ENCODE measurements at places on chromosomes 1 and 21. TPM values are rescaled to one million over a fixed set of nuclear protein-coding genes. Genes with fewer than 3 reads are reported as not detected.
A peak's percentile ranks its signal among the peaks of the same experiment; 100 is the strongest.

- no peak for DNase-seq
These were observed at the start of gene DRAXIN for GRCh38 chr1:11691302-11691914. Gene DRAXIN, plus strand, starts transcription at chr1:11691710. Its CDS starts 14,549 bp downstream, at chr1:11706259.

- DNase-seq = peak; percentile 25
These were observed 36.9 kb upstream of the ST6GALNAC5 start for GRCh38 chr1:76830373-76830772.

DNA sequence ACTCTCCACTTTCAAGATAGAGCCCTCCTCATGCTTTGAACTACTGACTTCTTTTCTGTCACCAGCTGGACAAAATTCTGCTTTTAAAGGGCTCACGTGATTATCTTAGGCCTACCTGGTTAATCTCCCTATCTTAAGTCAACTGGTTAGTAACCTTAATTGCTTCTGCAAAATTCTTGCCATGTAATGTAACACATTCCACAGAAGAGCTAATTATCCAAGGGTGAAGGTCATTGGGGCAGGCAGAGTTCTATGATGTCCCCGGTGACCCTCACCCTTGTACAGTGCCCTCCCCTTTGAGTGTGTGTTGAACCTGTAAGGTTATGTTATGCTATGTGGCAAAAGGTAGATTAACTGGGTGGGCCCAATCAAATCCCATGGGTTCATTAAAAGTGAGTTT is 25.2 kb upstream of the FOXE3 start:
- no peak for DNase-seq

The SMPDL3B gene
- total RNA-seq = 1.2 TPM

The NAV1 gene
- total RNA-seq = 36.1 TPM

The TESK2 gene
- total RNA-seq = 6.0 TPM

Measured in umbilical cord (tissue), 2 donors.